ENCODE measurements at places on chromosomes 12 and 14.
A peak's percentile ranks its signal among the peaks of the same experiment; 100 is the strongest.

GRCh38 chr14:96423446-96424108 is 31.6 kb downstream of the AK7 start:
- DNase-seq: no peak

DNA sequence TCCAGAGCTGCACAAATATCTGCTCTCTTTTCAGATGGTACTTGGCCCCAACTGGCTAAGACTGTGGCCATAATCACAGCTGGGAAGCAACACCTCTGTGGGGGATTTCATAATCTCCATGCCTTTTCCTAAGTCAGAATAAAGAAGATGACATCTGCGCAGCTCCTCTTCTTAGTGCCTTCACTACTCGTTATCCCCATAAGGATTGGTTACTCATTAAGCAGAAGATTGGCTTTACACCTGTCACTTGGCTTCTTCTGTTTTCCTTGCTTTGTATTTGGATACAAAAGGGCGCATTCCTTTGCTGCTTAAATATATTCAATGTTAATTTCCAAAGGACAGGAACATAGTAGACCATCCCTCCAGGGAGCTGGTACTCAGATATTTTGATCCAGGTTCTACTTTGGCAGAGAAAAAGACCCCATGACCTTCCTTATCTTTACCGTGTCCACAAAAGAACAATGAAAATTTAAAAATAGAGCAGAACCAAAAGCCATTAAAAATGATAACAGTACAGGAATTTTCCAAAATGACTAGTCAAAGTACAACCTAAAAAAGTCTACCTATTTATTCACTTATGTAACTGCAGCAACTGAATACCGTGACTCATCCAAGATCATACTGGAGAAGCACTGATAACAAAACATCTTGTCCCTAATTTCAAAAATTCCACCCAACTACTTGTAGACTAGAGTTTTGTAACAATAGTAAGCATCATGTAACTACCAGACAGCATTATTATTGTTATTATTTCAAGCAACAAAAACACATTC is 352.3 kb upstream of the TMPO start:
- DNase-seq: no peak

- DNase-seq: peak; percentile 52
Observed at GRCh38 chr14:22386924-22387775, 201.9 kb downstream of the DAD1 start.

DNA sequence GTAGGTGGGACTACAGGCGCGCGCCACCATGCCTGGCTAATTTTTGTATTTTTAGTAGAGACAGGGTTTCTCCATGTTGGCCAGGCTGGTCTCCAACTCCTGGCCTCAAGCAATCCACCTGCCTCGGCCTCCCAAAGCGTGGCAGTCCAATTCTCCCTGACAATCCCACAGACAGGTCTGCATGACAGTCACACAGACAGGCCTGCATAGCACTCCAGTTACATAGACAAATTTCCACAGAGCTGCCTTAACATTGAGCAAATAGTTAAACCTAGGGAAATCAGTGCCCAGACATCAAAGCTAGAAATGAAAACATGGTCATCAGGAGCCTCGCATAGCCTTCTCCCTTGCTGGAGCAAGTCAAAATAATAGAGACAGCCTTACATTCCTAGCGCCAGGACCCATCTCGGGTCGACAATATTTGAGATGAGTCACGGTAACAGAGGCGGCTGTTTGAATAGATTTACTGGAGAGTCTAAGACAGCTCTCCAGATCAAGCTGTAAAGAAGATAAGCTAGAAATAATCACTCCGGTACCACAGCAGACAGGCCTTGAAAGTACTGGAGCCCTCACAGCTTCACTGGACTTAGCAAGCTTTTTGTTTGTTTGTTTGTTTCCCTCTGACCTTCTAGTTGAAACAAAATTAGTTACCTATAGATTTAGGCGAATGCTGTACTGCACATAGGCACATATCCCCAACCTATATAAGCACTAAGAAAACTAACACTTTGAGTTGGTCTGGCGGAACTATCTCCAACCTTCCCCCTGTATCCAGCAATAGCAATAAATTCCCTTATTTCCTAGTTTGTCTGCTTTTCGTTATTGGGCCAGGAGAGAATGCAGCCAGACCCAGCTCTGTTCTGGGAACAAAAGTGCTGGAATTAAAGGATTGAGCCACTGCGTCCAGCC is 23.8 kb upstream of the PYROXD1 start:
- DNase-seq: no peak

DNA sequence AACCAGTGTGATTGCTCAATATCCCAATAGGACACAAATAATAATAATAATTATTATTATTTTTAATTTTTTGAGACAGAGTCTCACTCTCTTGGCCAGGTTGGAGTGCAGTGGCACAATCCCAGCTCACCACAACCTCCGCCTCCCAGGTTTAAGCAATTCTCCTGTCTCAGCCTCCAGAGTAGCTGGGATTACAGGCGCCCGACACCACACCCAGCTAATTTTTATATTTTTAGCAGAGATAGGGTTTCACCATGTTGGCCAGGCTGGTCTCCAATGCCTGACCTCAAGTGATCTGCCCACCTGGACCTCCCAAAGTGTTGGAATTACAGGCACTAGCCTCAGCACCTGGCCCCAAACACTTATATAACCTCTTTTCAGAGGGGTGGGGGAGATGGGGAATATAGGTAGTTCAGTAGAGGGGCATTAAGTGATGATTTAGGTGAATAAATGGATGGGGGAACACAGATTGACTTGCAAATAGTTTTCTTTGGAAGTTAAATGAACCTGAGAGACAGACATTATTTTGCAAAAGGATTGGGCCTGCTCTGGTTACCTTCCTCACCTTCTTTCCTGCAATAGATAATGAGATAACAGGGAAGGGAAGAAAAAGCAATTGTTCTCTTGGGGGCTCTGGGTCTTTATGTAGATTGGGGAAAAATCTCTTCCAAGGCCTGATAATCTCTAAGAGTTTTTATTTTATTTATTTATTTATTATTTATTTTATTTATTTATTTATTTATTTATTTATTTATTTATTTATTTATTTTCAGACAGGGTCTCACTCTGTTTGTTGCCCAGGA is 57.7 kb downstream of the RESF1 start:
- no peak for DNase-seq

DNA sequence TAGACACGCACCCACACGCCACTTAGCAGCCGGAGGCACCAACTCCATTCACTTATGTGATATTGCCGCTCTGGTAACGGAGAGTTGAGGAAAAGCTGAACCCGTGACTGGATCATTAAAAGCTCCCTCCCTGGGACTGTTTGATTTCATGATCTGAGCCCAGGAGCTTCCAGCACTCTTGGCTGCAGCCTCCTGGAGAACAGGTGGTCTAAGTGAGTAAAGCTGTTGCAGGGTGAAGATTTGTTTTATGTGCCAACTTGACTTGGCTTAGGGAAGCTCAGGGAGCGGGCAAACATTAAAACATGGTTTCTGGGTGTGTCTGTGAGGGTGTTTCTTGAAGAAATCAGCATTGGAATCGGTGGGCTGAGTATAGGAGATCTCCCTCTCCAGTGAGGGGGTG is 16.9 kb upstream of the TMEM132C start:
- DNase-seq: no peak

DNA sequence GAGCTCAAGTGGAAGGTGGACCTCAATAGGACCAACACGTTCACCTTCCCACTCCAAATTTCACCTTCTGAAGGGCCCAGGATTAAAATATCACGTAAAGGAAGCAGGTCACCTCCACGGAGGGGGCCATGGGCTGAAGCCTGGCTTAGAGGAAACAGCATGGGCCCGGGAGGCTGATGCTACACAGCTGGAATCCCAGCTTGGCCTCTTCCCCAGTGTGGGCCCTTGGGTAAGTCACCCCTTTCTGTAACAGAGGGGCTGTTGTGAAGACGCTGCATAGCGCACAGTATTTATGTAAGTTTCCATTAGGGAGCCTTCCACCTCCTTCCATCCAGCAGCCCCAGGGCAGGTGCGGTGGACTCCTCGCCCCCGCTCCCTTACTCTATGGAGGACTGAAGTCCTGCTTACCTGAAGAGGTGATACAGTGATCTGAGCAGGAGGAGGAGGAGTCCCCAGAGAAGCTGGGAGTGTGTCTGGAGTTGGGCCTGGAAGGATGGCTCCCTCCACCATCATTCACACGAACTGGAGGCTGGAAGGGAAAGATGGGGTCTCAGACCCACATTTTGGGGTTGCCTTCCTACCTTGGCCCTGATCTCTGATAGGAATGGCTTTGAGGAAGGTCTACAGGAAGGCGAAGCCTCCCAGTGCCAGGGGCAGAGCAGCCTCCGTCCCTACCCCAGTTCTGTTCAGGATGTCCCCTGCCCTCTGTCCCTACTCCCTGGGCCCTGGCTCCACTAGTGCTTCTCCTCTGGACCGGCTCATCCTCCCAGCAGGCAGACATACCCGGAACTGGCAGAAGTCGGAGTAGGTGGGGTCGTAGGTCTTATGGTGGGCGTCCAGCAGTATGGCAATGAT is 37.2 kb upstream of the HDAC7 start:
- no peak for DNase-seq

- DNase-seq: no peak
Observed at GRCh38 chr14:37816743-37817295, 221.4 kb downstream of the TTC6 start.

DNA sequence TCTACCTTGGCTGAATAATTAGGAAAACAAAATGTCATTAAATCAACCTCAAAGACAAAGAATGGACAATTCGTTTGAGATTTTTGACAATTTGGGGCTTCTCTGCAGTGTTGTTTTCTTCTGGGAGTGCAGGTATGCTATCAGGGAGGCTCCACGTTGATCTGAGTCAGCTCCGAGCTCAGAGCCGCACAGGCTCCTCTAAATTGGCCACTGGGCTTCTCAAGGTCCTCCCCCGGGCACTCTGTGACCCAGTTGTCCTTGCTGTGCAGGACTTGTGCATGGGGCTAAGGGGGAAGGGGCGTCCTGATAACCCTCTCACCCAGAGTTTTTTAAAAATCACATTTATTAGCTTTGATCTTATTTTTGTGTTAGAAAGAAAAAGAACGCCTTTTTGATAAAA is 52.7 kb downstream of the TBX3 start:
- DNase-seq: no peak

- DNase-seq: no peak
Observed at GRCh38 chr12:53097207-53097563, 282 bp upstream of the IGFBP6 start.

DNA sequence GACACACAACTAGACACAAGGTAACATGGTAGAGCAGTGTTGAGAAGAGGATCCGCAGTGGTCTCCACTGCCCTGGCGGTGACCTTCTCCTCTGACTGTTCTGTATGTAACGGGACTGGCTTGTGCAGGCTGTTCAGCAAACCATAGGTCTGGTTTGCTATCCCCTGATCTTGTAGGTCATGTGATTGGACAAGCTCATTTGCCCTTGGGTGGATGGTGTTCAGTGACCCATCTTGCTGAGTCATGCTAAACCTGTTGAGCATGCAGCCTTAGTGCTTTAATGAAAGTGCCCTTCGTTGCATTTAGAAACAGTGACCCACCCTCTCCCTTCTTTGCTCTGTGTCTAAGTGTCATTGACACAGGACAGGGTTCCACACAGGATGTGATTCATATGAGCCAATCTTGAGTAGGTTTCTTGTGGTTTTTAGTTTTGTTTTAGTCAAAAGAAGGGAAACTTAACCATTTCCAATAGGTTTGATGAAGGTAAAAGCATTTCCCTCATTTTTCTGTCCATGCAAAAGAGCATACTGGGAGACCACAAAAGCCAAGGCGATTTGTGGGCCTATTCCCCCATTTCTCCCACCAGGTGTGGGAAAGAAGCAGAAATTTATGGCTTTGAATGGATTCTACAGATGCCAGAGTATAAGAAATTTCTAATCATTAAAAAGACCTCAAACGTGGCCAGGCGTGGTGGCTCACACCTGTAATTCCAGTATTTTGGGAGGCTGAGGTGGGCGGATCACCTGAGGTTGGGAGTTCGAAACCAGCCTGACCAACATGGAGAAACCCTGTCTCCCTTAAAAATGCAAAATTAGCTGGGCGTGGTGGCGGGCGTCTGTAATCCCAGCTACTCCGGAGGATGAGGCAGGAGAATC is 32.6 kb upstream of the HIF1A start:
- peak; percentile 52 for DNase-seq
